ENCODE measurements at places on chromosomes 3 and 15.

GRCh38 chr15:28992336-28992864 lies 106.6 kb downstream of the APBA2 start:
- H3K27me3 ChIP-seq: no peaks in the 10 kb centered on the region
- H3K4me1 ChIP-seq: peaks cover 11% of the 10 kb centered on the region
- no peak overlapping the region for H3K27ac ChIP-seq
- DNase-seq: no peak

- no peaks in the 10 kb centered on the region for H3K27me3 ChIP-seq
- no peak for DNase-seq
- no peak overlapping the region for H3K4me3 ChIP-seq
- H3K4me1 ChIP-seq: peaks cover 9% of the 10 kb centered on the region
- peaks cover 6% of the 10 kb centered on the region for H3K36me3 ChIP-seq
- H3K27ac ChIP-seq: peak overlapping the region; percentile 24
These were observed 72.7 kb downstream of the HMG20A start for GRCh38 chr15:77493324-77493907.

DNA sequence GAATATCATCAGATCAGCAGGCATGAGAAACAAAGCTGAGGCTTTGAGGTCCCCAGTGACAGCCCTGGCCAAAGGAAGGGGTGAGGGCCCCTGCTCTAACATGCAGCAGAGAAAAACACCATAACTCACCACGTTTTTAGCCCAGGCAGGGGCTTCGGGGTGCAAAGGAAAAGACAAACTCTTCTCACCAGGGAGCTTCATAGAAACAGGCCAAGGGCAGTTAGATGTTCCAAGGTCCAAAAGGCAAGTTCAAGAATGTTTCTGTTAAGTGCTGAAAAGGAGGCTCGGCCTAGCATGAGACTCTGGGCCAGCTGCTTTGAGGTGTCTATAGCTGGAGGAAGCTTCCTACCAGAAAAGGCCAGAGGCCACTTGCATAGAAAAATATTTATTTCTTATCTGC lies 608.4 kb upstream of the CFAP20DC start:
- no peaks in the 10 kb centered on the region for H3K4me1 ChIP-seq
- H3K4me3 ChIP-seq: no peak overlapping the region
- no peak for DNase-seq
- no peak overlapping the region for H3K27ac ChIP-seq

GRCh38 chr3:18354701-18355100 lies 70.4 kb downstream of the SATB1 start:
- peaks cover 3% of the 10 kb centered on the region for H3K4me1 ChIP-seq
- peaks cover 54% of the 10 kb centered on the region for H3K36me3 ChIP-seq
- DNase-seq: no peak
- H3K4me3 ChIP-seq: no peak overlapping the region
- no peaks in the 10 kb centered on the region for H3K27me3 ChIP-seq

DNA sequence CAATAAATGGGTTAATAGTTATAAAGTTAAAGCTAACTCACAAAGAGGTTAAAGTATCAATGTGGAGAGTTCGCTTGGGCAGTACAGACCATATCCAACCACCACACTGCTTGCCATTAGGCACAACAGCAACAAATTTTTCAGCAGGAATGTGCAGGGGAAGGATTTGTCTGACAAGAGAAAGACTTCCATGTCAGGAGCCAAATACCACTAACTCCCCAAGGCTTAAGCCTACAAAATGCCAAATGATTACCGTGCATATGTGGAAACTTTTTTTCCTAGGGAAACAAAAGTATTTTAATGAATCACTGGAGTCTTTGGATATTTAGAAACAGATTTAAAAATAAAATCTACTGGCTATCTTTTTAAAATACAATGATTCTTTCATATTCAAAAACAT lies 8.1 kb downstream of the VGLL3 start:
- no peaks in the 10 kb centered on the region for H3K36me3 ChIP-seq
- no peak for DNase-seq
- H3K4me1 ChIP-seq: no peaks in the 10 kb centered on the region
- no peak overlapping the region for H3K27ac ChIP-seq

DNA sequence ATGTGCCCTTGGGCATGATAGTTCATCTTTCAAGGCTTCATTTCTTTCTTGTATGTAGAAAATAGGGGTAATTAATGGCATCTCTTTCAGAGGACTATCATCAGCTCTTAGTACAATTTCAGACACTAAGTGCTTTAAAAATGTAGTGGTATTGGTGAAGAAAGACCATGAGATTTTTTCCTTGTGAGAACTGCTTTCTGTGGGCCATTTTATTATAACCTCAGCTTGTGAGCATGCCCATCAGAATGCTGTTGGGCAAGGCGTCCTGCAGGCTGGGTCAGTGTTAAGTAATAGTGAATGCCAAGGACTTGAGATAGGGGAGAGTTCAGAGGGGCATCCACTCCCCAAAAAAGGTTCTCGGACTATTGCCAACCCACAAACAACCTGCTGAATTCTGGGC lies 187.9 kb downstream of the GHSR start:
- H3K27me3 ChIP-seq: no peaks in the 10 kb centered on the region
- H3K4me3 ChIP-seq: no peak overlapping the region
- DNase-seq: no peak
- H3K27ac ChIP-seq: no peak overlapping the region

DNA sequence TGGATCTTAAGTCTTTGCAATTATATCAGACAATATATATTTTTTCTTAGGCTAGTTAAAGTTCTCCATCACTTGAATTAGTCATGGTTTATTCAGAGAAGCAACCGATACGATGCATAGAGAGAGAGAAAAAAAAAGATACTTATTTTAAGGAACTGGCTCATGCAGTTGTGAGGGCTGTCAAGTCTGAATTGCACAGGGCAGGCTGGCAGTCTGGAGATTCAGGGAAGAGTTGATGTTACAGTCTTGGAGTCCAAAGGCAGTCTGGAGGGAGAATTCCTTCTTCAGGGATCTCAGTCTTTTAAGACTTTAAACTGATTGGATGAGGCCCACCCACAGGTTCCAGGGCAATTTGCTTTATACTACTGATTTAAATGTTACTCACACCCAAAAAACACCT lies 412.6 kb downstream of the IL5RA start:
- no peak overlapping the region for H3K27ac ChIP-seq
- no peaks in the 10 kb centered on the region for H3K36me3 ChIP-seq
- DNase-seq: no peak
- H3K27me3 ChIP-seq: no peaks in the 10 kb centered on the region

GRCh38 chr3:78895528-78895927 lies 872.3 kb downstream of the ROBO1 start:
- H3K4me1 ChIP-seq: no peaks in the 10 kb centered on the region
- no peak for DNase-seq
- H3K27ac ChIP-seq: no peak overlapping the region
- no peak overlapping the region for H3K4me3 ChIP-seq
- H3K36me3 ChIP-seq: no peaks in the 10 kb centered on the region

GRCh38 chr3:101414121-101414520 lies 93.7 kb upstream of the IMPG2 start:
- no peak overlapping the region for H3K27ac ChIP-seq
- peaks cover 17% of the 10 kb centered on the region for H3K4me1 ChIP-seq
- no peaks in the 10 kb centered on the region for H3K27me3 ChIP-seq
- no peak overlapping the region for H3K4me3 ChIP-seq

- DNase-seq: peak; percentile 28
- H3K4me3 ChIP-seq: peak overlapping the region; percentile 83
- H3K36me3 ChIP-seq: peaks cover 15% of the 10 kb centered on the region
- H3K27me3 ChIP-seq: peaks cover 10% of the 10 kb centered on the region
- peak overlapping the region; percentile 92 for H3K27ac ChIP-seq
These were observed 1.4 kb upstream of the ATP13A3 start for GRCh38 chr3:194488055-194488742.

GRCh38 chr15:58608129-58608590 lies 141.3 kb downstream of the ADAM10 start:
- no peak for DNase-seq
- H3K27ac ChIP-seq: no peak overlapping the region
- H3K27me3 ChIP-seq: no peaks in the 10 kb centered on the region
- no peak overlapping the region for H3K4me3 ChIP-seq
- H3K4me1 ChIP-seq: peaks cover 18% of the 10 kb centered on the region

GRCh38 chr3:77699125-77699691 lies 659.3 kb downstream of the ROBO2 start:
- H3K36me3 ChIP-seq: no peaks in the 10 kb centered on the region
- no peak overlapping the region for H3K4me3 ChIP-seq
- no peaks in the 10 kb centered on the region for H3K27me3 ChIP-seq
- no peaks in the 10 kb centered on the region for H3K4me1 ChIP-seq
- no peak for DNase-seq
- H3K27ac ChIP-seq: no peak overlapping the region

DNA sequence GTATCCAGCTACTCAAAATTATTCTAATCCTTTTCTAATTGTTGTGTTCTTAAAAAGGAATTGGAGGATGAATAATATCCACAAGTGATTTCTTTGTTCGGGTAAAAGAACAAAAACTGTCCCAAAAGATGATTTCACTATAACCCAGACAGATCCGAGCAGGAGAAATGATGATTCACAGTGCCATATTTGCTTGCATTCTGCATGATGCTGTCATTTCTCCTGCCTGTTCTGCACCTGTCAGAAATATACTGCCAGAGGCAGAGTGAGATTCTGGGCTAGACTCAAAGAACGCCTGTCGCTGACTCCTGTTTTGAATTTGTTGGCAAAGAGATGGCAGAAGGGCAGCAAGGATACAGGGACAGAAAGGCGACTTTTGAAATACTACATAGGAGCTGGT lies 34.7 kb upstream of the SLC24A5 start:
- H3K27me3 ChIP-seq: no peaks in the 10 kb centered on the region
- no peak overlapping the region for H3K27ac ChIP-seq
- no peak for DNase-seq
- no peaks in the 10 kb centered on the region for H3K4me1 ChIP-seq

GRCh38 chr3:18556503-18557135 lies 131.5 kb upstream of the SATB1 start:
- H3K4me3 ChIP-seq: no peak overlapping the region
- peaks cover 49% of the 10 kb centered on the region for H3K4me1 ChIP-seq
- peak; percentile 63 for DNase-seq
- peaks cover 14% of the 10 kb centered on the region for H3K36me3 ChIP-seq

- no peak overlapping the region for H3K4me3 ChIP-seq
- H3K4me1 ChIP-seq: peaks cover 16% of the 10 kb centered on the region
- H3K27ac ChIP-seq: peak overlapping the region; percentile 4
- peak; percentile 32 for DNase-seq
- H3K36me3 ChIP-seq: no peaks in the 10 kb centered on the region
- peaks cover 34% of the 10 kb centered on the region for H3K27me3 ChIP-seq
These were observed 21.6 kb downstream of the SPTSSB start for GRCh38 chr3:161349529-161350312.

GRCh38 chr3:66625505-66626216 lies 124.8 kb upstream of the LRIG1 start:
- H3K4me1 ChIP-seq: no peaks in the 10 kb centered on the region
- H3K4me3 ChIP-seq: no peak overlapping the region
- no peak for DNase-seq
- H3K36me3 ChIP-seq: no peaks in the 10 kb centered on the region
- H3K27me3 ChIP-seq: no peaks in the 10 kb centered on the region

DNA sequence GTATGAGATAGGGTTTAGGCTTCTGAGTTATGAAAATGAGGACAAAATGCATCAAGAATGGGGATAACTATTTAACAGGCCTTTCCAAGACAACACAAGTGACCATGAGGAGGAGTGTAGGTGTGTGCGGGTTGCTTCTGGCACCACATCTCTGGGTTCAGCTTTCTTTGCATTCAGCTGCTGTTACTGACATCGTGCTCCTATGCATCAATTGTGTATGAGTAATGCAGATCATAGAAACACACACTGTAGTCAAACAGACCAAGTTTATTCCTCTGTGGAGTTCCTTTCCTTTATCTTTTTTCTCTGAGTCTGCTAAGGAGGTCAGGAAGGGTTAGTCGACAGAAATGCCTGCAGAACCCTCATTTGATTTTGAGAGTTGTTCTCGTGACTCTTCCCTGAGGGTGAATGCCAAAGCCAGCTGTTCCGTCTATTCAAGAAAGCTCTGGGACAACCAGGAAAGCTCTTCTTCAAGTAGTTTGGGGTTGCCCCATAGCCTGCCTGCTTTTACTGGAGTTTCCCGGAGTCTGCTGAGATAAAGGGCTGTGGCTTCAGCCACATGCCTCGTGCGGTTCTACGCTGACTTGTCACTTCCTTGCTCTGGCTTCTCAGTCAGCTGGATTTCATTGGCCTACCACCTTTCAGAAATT lies 136.7 kb upstream of the TLE3 start:
- peak; percentile 48 for DNase-seq
- peaks cover 16% of the 10 kb centered on the region for H3K36me3 ChIP-seq
- H3K4me3 ChIP-seq: no peak overlapping the region
- peaks cover 26% of the 10 kb centered on the region for H3K27me3 ChIP-seq
- peaks cover 26% of the 10 kb centered on the region for H3K4me1 ChIP-seq
- no peak overlapping the region for H3K27ac ChIP-seq

DNA sequence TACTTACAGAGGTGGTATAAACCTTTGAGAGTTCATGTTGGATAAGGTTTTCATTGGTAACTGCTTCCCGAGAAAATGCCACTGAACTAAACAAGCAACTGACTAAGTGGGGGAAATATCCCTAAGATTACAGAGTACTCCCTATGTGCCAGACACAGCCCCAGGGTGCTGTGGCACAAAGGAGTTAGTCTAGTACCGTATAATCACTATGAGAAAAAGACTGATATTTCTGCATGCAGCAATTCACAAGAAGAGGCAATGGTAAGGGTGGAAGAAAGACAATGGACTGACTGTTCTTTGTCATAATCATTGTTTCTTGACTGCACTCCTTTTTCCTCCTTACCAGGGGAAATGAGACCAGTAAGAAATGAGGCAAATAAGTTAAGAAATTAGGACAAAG lies 20.0 kb upstream of the SLC25A26 start:
- H3K4me1 ChIP-seq: no peaks in the 10 kb centered on the region
- H3K27me3 ChIP-seq: peaks cover 4% of the 10 kb centered on the region
- no peak overlapping the region for H3K4me3 ChIP-seq
- no peak overlapping the region for H3K27ac ChIP-seq
- H3K36me3 ChIP-seq: no peaks in the 10 kb centered on the region

- no peaks in the 10 kb centered on the region for H3K27me3 ChIP-seq
- H3K36me3 ChIP-seq: peaks cover 20% of the 10 kb centered on the region
- peak; percentile 33 for DNase-seq
- H3K4me3 ChIP-seq: peak overlapping the region; percentile 56
These were observed 36.8 kb downstream of the EHD4 start for GRCh38 chr15:41935566-41936020.

GRCh38 chr3:4908433-4909156 lies 70.6 kb upstream of the BHLHE40 start:
- H3K36me3 ChIP-seq: peaks cover 2% of the 10 kb centered on the region
- peaks cover 3% of the 10 kb centered on the region for H3K27me3 ChIP-seq
- no peak for DNase-seq
- H3K27ac ChIP-seq: peak overlapping the region; percentile 82

GRCh38 chr15:51499379-51499976 lies 123.1 kb downstream of the DMXL2 start:
- no peak overlapping the region for H3K27ac ChIP-seq
- no peaks in the 10 kb centered on the region for H3K27me3 ChIP-seq
- H3K36me3 ChIP-seq: no peaks in the 10 kb centered on the region
- no peak overlapping the region for H3K4me3 ChIP-seq
- peaks cover 3% of the 10 kb centered on the region for H3K4me1 ChIP-seq

DNA sequence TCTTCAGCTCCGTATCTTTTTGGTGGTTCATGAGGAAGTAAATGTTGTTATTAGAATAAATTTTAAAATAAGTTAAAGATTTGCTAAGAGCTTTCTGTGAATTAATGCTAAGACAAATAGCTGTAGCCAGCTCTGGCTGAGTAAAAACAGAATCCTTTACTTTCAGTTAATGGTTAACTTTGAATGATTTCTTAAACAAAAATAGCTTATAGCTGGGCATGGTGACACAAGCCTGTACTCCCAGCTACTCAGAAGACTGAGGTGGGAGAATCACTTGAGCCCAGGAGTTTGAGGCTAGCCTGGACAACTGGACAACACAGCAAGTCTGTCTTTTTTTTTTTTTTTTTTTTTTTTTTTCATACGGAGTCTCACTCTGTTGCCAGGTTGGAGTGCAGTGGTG lies 25.0 kb downstream of the TCAIM start:
- no peak for DNase-seq
- H3K27ac ChIP-seq: no peak overlapping the region
